SHP77 treated with DMSO at 0.1 percent for 48 hours (cell line): ENCODE measurements at places on chromosomes 1 and 21.

- peak; percentile 35 for DNase-seq
These were observed 150.8 kb upstream of the C1orf105 start for GRCh38 chr1:172269644-172270043.

DNA sequence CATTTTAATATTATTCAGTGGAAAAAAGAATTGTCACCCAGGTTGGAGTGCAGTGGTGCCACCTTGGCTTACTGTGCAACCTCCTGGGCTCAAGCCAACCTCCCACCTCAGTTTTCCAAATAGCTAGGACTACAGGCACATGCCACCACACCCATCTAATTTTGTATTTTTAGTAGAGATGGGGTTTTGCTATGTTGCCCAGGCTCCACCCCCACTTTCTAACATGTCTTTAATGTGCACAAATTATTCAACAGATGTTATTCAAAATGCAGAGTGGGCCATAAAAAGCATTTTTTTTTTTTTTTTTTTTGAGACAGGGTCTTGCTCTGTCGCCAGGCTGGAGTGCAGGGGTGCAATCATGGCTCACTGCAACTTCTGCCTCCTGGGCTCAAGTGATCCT is 17.3 kb downstream of the DDX59 start:
- DNase-seq = no peak

DNA sequence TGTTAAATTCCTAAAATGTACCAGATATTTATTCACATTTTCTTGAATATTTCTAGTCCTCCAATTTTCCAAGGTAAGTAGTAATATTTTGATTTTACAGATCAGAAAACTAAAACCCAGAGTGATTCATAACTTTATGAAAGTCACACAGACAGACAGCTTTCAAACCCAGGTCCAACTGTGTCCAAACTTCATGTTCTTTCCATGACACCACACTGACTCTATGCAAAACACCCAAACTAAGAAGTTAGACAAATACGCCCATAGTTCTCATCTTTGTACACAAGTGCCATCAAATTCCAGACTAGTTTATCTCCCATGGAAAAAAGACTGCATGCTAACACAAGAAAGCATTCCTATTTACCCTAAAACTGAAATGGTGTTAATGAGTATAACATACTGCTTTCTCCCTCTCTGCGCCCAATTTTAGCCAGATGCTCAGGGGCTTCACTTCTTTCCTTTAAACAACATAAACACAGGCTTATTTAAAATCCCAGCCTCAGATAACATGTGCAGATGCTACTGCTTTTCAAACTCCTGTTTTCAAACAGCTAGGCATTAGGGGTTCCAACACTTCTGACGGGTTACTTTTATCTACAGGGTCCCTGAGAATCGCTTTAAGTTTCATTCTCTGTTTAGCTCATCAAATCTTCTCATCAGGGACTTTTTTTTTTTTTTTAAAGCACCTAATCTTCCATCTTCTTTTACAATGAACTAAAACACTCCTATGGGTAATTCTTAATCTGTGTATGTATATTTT is 44.6 kb downstream of the WASF2 start:
- no peak for DNase-seq

DNA sequence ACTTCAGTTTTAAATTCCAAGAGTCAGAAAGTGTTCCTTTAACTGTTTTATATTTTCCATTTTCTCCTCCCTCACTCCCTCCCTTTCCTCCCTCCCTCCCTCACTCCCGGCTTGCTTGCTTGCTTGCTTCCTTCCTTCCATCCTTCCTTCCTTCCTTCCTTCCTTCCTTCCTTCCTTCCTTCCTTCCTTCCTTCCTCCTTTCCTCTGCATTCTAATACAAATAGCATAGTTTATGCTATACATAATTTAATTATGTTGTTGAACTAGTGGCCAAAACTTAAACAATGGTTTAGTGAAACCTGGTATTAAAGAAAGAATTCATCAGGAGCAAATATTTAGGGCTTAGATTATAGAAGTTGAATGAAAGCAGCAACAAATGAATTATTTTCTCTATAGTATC is 188.5 kb upstream of the OLFM3 start:
- no peak for DNase-seq

DNA sequence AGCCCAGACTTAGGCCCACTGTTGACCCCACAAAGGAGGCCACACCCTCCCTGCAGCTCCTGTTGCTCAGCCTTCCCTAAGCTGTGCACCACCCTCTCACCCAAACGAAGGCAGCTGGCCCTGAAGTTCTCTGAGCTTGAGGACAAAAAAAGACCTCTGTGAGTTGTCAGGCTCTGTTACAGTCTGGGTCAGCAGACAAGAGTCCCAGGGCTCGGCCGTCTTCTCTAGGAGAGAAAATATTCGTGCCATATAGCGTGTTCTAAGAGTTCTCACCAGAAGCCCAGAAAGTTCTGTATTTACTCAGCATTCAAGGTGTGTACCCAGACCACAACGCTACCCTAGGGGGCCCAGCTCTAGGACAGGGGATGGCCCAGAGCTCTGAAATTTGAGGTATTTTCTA is 25.5 kb upstream of the LYST start:
- no peak for DNase-seq

DNA sequence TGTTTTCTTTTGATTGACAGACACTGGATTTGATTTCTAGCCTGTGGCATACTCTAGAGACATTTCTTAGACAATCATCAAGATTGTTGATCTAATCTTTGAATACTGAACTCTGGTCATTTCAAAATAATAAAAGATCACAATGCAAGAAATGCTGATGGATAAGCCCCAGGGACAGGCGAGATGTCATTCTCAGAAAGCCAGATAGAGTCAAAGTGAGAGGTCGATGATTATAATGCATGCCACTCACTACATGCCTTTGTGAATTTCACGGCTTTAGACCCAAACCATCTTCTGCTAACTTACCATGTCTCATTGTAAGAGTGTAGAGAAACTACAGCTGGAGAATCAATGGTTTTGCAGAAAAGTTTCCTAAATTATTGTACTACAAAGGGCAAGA is 257.1 kb downstream of the DYRK1A start:
- no peak for DNase-seq
